ENCODE measurements at places on chromosomes 1 and 21. TPM values are rescaled to one million over a fixed set of nuclear protein-coding genes. Genes with fewer than 3 reads are reported as not detected.

- DNase-seq, result no peak
These were observed 555.5 kb upstream of the NR5A2 start for GRCh38 chr1:199472018-199472417.

SMIM12 gene
- polyA plus RNA-seq, result 17.9 TPM

C1orf167 gene
- polyA plus RNA-seq, result not detected

- no peak for DNase-seq
These were observed 3.4 kb upstream of the CHI3L1 start for GRCh38 chr1:203189951-203190352.

LHX4 gene
- 1.5 TPM for polyA plus RNA-seq

DNA sequence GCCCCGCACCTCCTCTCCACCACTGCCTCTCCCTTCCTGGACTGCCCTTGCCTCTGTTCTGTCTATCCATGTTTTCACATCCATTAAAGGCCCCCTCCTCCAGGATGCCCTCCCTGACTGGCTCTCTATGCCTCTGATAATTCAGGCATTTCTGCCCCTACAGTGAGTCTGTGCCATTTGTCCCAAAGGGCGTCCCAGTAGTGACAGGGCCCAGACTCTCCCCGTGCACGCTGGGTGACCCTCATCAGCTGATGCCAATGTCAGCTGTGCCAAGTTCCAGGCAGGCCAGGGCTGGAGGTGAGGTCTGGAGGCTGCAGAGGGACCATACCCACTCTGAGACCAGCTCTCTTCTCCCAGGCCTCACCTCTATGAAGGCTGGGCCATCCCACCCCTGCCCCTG is 3.2 kb upstream of the PLEKHG5 start:
- DNase-seq, result no peak

DNA sequence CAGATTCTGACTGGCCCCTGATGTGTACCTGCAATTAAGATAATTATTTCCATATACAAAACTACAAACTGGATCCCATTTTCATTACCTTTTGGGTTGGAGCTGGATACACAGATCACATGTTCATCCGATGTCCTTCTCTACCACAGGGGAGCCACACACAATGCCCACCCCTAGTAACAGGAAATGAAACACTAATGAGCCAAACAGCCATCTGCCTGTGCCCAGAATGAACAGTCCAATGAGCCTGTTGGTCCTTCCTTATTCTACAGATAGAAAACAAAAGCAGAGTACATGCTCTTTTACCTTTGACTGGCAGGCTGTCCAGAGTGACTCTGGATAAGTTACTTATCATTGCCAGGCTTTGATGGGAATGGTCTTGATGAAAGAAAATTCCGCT is 68.6 kb downstream of the SIPA1L2 start:
- no peak for DNase-seq

DNA sequence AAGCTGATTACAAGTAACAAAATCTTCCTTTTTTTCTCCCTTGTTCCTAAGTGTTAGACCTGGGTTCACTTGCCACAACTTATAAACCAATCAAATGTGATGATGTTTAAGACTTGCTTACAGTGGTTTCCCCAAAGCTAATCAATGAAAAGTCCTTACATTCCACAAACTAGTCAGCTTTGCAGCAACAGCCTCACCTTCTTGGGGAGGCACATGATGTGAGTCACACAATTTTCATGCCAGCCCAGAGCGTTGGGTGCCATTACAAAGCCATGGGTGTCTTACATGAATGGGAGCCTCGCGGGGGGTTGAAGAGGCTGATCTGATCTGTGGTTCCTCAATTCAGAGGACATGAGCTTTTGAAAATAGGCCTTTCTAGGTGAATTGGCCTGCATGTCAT is 91.6 kb upstream of the UBE2U start:
- DNase-seq, result no peak

BARHL2 gene
- not detected for polyA plus RNA-seq

- no peak for DNase-seq
These were observed 33.3 kb downstream of the YARS1 start for GRCh38 chr1:32783851-32784250.
